RPMI7951 (cell line): ENCODE measurements at places on chromosomes 16 and 17.

DNA sequence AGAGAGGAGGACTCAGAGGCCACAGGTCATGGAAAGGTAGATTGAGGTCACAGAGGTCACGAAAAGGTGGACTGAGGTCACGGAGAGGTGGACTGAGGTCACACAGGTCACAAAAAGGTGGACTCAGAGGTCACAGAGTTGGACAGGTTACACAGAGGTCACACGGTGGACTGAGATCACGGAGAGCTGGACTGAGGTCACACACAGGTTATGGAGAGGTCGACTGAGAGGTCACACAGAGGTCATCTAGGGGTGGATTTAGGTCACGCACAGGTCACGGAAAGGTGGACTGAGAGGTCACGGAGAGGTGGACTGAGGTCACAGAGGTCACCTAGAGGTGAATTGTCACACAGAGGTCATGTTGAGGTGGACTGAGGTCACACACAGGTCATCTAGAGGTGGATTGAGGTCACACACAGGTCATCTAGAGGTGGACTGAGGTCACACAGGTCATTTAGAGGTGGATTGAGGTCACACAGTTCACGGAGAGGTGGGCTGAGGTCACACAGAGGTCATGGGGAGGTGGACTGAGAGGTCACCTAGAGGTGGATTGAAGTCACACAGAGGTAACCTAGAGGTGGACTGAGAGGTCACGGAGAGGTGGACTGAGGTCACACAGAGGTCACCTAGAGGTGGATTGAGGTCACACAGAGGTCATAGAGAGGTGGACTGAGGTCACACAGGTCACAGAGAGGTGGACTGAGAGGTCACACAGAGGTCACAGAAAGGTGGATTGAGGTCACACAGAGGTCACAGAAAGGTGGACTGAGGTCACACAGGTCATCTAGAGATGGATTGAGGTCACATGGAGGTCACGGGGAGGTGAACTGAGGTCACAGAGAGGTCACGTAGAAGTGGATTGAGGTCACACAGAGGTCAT, 26.7 kb upstream of the JPT2 start:
- no peak for DNase-seq

GRCh38 chr17:42334677-42335076, 46.4 kb downstream of the STAT5A start:
- no peak for DNase-seq

DNA sequence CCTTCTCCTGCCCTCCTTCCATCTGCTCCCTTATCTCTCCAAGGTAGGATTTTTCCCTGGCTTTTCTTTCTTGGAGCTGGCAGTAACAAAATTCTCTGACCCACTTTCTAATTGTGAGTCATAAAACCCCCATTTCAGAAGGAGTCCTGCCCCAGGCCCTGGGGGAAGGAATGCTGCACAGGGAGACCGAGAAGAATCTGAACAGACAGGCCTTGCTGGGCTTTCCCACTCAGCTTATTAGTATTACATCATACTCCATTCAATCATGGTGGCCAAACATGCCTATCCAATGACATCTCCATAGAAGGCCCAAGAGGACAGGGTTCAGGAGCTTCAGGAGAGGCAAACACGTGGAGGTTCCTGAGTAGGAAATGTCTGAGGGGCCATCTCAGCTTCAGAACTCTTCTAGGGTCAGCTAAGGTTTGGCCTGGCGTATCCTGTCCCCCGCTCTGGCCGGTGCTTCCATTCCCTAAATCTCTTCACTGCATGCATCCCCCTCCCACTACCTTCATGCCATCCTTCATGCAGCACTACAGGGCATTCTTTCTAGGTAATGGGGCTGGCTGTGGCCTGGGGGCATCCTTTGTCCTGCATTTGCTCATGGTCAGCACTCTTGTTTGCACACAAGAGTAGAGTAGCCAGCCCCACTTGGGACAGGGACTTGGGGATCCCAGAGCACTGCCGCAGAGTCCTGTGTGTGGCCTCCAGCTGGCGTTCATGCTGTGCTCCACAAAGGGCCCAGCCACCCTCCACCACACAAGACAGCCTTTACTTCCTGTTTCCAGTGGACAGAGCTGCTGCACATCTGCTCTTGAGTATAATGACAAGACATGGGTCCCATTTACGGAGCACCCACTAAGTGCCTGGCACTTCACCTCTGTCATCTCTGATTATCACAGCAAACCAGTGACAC, 8.2 kb downstream of the SLC6A2 start:
- peak; percentile 79 for DNase-seq

GRCh38 chr16:18024611-18025010, 311.9 kb downstream of the NPIPA8 start:
- no peak for DNase-seq

DNA sequence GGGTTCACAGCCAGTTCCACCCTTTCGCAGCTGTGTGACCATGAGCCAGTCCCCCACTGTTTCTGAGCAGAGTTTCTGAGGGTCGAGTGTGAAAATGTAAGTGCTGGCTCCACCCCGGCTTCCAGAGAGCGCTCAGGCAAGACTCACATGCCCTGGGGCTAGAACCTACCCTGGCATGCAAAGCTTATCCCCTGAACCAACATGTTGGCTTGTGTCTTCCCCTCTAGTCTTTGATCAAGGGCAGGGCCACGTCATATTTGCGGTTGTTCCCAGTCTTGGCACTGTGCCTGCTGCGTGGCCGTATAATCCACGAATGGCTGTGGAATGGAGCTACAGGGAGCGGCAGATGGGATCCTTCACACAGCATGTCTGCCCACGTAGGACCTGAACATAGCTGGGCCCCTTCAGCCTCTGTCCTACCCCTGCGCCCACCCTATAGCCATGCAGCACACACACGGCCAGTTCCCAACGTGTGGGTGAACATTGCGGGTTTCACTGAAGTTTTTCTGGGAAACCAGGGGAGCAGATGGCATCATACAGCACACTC, 84.8 kb downstream of the MRM1 start:
- DNase-seq, result peak; percentile 80

DNA sequence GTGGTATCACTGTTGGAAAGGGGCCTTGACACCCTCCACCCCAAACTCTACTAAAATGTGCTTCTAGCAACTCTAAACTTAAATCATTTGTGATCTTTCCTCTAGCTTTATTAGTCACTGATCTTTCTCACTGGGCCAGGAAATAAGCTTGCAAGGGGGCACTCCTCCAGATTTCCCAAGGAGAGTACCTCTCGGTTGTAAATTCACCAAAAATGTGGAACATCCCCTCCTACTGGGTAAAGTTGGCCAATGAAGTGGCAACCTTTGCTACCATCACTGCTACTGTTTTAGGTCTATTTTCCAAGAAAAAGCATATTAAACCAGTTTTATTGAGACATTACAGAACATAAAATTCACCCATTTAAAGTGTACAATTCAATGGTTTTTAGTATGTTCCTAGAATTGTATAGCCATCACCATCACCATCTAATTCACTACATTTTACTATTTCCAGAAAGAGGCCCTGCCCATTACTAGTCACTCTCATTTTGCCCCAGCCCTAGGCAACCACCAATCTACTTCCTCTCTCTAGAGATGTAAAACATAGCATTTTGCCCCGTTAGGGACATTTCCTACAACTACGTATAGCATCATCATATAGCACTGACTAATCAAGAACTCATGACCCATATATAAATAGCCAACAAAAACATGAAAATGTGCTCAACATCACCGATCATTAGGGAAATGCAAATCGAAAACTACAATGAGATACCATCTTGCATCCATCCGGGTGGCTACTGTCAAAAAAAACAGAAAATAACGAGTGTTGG, 44.6 kb upstream of the ADCY9 start:
- DNase-seq, result peak; percentile 27

DNA sequence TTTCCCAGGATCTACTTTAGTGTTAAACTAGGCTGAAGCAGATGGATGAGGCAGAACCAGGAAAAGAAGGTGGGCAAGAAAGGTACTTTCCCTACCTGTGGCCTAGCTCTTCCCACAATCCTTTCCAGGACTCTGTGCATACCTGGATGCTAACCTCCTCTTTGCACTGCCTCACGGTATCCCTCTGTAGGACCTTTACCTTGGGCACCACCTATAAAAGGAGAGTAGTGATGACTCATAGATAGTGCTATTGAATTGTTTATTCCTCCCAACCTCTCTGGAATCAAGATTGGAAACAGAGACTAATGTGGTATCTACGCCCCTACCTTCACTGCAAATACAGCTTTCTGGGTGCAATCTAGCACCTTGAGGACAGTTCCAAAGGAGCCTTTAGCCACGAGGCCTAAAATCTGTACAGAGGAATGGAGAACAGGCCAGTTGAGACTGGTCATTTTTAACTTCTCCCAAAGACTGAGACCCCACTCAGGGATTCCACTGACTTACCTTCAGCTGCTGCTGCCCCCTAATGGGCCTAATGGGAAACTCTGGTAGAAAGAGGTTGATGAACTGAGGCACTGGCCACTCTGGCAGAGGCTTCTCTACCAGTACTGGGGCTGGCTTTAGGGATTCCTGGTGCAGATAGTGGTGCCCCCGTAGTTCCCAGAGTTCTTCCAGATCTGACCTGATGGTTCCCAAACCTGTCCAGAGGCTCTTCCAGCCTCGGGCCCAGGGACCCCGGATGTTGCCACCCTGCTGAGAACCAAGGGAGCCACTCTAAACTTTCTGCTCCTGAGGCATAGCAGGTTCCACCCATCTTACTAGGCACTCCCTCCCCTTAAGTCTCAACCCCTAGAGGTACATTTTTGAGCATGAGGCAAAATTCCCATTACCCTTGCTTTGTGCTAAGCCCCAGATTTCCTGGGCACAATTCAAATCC, 781 bp downstream of the RSKR start:
- DNase-seq, result peak; percentile 10

DNA sequence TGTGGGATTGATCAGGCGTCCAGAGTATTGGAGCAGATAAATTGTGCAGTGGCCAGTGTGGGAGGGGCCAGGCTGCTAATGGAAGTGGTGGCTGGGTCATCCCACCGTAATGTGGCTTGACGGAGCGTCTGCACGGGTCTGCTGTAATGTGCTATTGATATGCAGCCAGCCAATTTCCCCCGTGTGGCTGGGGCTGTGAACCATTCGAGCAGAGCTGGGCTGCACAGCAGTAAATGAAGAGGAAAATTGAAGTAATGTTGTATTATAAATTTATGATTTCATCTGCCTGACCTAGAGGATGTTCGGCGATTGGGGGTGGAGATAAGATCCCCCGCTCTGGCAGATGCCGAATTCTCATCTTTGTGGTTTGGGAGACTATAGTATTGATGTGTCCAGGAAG, 121.5 kb downstream of the CCDC182 start:
- DNase-seq, result no peak

- peak; percentile 62 for DNase-seq
Measured at GRCh38 chr17:79027274-79027924, 3.4 kb downstream of the C1QTNF1 start.

DNA sequence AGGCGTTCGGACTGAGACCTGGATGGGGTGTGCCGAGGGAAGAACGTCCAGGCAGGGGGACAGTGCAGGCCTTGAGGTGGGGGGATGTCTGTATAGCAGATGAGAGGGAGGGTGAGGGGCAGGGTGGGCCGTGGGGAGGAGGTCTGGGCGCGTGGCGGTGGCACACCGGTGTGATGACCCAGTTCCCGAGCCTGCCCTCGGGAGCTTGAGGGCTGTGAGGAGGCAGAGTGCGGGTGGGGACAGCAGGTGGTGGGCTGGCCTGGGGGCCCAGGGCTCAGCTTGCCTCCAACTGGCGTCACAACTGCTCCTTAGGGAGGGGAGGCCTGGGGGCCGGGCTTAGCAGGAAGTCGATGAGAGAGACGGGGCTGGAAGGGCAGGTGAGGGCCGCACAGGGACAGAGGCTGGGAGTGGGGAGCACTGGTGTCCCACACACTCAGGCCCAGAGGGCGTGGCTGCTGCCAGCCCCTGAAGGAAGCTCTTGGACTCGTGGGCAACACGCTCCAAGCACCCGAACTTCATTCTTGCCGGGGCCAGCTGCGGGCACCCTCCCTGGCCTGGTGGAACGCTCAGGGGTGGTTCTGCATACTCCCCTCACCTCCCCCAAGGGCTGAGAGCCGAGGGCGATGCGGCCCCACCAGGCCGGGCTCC, 6.5 kb downstream of the CACNA1H start:
- DNase-seq, result no peak

- peak; percentile 61 for DNase-seq
Measured at GRCh38 chr16:86343796-86344585, 166.3 kb upstream of the FOXF1 start.

DNA sequence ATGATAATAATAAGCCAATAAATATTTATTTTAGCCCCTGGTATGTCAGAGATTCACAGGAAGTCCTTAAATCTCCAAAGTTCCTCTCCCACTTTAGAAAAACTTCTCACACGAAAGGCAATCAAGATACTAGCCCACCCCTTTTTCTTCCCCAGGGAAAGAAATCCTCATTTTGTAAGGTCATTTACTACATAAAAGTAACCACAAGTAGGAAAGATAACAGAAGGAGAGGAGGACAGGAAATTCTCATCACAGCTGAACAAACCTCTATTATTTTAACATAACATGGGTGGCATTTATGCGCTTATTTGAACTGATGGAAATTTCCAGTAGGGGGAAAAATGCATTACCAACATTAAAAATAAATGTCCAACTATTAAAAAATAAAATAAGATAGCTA, 3.4 kb downstream of the FAM222B start:
- peak; percentile 18 for DNase-seq

GRCh38 chr16:50296807-50297206, 30.5 kb downstream of the ADCY7 start:
- no peak for DNase-seq

- DNase-seq, result no peak
Measured at GRCh38 chr17:10417431-10417830, 4.3 kb downstream of the MYH8 start.

DNA sequence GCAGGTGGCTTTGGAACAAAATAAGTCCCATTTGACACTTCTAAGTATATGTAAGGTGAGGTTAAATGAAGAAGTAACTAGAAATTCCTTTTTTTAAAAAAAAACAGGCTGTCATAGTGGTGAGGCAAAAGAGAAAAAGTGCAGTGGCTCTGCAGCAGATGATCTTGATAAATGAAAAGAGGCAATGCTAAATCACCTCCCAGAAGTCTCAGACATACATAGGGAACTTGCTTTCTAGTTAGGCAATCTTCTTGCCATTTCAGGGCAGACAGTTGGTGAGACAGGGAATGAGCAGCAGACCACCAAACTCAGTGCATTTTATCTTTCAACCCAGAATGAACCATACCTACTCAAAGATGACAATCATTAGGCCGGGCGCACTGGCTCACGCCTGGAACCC, 90.8 kb downstream of the MYO1D start:
- no peak for DNase-seq
